ENCODE measurements at places on chromosomes 6 and 20. TPM values are rescaled to one million over a fixed set of nuclear protein-coding genes. Genes with fewer than 3 reads are reported as not detected.

DNA sequence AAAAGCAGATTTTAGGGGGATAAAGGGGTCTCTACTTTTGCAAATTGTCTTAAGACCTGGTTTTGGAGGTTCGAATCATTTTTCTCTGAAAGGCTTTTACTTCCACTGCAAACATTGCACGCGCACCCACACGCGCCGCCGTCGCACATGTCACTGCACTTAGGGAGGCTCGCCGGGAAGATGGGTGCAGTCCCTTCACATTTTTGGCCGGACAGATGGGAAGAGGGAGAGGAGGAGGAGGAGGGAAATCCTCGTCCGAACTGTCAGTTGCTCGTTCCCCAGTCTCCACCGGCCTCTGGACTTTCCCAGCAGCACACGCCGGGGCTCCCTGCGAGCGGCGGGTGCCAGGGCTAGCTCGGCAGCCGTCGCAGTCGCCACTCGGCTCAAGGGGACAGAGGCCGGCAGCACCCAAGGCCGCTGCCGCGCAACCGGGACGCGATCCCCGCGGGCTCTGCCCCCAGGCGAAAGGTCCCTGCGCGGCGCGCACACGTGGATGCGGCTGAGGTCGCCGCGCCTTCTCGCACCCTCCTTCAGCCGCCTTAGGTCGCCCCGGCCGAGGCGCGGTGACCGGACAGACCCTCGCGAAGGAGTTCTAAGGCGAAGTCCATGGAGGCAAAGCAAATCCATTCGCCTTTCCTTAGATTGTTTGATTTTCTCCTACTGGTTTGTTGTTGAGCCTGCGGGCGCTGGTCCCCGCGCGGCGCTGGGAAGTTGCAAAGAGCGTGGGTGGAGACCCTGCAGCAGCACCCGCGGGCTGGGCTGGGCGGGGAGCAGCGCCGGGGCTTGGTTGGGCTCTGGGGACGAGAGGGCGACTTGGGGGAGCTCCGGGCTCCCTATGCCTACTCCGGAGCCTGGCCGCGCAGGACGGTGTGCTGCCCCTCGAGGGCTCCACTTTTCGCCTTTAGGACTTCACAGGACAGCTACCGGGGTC is 1.2 kb downstream of the MYB start:
- peak; percentile 48 for DNase-seq

GRCh38 chr20:61957961-61958715 is 107.5 kb downstream of the TAF4 start:
- DNase-seq, result peak; percentile 2

DNA sequence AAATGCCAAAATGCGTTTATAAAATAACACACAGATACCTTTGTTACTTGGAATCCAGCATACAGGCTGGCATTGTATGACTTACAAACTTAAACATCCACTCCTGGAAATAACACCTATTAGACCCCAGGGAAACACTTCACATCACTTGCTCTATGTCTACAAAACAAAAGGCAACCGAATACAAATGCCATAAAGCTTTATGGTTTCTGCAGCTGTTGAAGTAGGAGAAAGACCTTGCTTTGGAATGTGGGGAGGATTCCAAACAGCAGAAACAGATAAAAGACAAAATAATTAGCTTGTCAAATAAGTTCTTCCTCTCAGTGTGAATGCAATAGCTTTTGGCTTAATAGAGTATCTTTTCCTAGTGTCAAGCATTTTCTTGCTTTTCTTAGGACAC is 9.8 kb upstream of the AMD1 start:
- no peak for DNase-seq

Gene LGSN
- total RNA-seq, result 0.18 TPM

DNA sequence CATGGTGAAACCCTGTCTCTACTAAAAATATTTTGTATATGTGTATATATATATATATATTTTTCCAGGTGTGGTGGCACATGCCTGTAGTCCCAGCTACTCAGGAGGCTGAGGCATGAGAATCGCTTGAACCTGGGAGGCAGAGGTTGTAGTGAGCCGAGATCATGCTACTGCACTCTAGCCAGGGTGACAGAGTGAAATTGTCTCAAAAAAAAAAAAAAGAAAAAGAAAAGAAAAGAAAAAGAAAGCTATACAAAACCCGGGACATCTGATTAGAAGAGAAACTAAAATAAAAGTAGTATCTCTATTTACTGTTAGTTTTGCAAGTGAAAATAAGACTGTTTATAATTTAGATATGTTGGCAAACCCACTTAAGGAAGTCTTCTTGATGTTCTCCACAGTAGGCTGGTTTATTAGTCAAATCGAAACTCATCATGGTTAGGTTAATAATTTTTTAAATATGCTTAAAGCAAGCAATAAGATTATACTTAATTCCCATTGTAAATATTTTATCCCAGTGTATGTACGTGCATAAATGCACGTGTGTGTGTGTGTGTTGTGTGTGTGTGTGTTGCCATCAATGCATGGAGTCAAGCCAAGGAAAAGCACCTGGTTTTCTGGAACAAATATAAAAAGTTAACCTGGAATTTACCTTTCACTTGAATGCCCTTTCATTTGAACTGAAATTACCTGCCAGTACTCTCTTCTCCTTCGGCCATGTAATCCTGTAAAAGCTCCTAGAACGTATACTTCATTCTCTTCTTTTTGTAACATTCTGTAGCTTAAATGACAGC is 7.1 kb downstream of the VNN2 start:
- no peak for DNase-seq

GRCh38 chr6:57263739-57264138 is 41.6 kb upstream of the RAB23 start:
- no peak for DNase-seq

Gene RNGTT
- total RNA-seq, result 18.6 TPM

DNA sequence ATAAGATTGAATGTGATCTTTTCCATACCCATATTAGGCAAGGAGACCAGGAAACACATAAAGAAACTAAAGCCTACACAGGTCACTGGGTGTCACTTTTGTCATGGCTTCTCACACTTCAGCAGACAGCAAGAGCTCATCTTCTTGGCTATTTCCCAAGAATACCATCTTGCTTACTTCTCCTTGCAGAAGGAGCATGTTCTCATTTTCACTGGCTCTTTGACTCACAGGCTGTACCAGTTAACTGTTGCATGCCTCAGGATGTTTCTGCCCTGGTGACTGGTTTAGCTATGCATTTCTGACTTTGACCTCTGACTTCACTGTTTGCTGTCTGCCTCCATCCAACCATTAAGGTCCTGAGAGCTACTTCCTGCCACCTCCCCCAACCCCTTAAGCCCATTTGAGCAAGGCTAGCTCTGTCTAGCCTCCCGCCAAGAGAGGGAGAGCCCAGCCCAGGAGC is 40.3 kb upstream of the OGFRL1 start:
- DNase-seq, result no peak

GRCh38 chr6:14197118-14197517 is 79.5 kb downstream of the CD83 start:
- no peak for DNase-seq

Gene KCNQ2
- total RNA-seq, result not detected

GRCh38 chr6:129845696-129846095 is 15.4 kb downstream of the TMEM244 start:
- no peak for DNase-seq

DNA sequence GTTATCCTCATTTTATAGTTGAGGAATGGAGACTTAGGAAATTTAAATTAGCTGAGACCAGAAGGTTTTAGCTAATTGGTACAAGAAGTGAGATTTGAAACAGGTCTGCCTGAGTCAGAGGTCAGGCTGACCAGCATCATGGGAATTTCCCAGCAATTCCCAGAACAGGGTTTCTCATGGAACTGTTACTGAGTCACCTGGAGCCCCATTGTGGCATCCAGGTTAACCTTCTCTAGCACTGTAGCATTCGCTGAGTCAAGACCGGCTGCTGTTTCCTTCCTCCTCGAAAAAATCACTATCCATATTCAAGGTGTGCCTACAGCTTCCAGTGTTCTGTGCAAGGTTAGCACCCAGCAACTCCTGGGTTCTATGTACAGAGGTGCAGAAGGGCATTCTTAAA is 238.0 kb upstream of the MAN1A1 start:
- no peak for DNase-seq

- DNase-seq, result no peak
Measured at GRCh38 chr6:85887461-85887860, 244.8 kb upstream of the SYNCRIP start.

DNA sequence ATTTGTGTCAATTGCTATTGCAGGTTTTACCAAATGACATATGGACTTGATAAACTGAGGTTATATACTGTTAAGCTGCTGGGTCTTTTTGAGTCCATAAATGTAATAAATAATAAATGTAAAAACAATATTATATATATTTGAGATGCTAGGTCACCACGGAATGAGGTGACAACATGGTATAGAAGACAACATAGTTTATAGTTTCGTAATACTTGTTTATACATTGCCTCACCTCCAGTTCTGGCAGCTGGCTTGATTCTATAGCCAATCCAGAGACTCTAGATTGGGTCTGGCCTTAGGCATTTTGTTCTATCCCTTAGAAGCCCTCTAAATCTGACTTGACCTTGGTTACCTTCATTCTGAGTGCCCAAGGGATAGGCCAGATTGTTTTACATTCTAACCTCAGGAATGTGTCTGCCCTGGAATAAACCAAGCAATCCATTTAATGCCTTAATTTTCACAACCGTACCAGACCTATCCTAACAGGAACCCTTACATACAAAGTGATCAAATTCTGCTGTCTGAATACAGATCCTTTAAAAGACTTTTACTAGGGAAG is 61.5 kb upstream of the STXBP5 start:
- no peak for DNase-seq

GRCh38 chr6:57267586-57268293 is 45.6 kb upstream of the RAB23 start:
- no peak for DNase-seq

Gene THBD
- total RNA-seq, result not detected

- no peak for DNase-seq
Measured at GRCh38 chr6:159535656-159536350, 157.2 kb downstream of the SOD2 start.

Gene TREM2
- not detected for total RNA-seq

Gene TFAP2D
- not detected for total RNA-seq

GRCh38 chr6:20876561-20876960 is 342.3 kb downstream of the CDKAL1 start:
- no peak for DNase-seq

Gene SRSF12
- not detected for total RNA-seq

DNA sequence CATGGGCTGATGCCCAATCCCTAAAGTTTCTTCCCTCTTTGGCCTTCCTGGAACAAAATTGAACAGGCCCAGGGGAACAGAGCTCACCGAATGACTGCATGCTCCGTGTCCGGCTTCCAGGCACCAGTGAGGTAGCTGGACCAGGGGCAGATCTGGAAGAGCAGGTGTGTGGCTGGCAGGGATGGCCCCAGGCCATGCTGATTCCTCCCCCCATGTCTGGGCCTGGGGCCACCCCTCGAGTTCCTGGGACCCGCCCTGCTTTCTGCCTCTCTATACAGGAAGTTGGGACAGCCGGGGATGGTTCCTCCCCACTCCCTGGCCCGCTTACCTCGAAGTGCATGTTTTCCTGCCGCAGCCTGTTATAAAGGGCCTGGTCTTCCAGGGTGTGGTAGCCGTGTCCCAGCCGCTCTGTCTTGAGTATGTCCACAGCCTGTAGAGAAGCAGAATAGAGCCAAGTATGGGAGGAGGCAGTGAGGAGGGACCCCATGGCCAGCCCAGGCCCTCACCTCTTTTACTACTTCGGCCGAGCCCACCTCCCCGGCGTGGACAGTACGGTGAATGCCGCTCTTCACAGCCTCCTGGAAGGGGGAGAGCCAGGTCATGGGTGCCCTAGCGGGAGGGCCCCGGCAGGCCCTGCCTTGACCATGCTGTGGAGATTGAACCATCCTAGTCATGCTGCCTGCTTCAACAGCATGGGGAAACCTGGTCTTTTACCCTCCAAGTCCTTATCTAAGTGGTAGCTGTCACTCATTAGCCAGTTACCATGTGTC is 28.8 kb downstream of the ADA start:
- no peak for DNase-seq

GRCh38 chr6:47064274-47064673 is 22.1 kb upstream of the ADGRF1 start:
- DNase-seq, result no peak

GRCh38 chr20:62233684-62234083 is 4.6 kb upstream of the OSBPL2 start:
- no peak for DNase-seq

DNA sequence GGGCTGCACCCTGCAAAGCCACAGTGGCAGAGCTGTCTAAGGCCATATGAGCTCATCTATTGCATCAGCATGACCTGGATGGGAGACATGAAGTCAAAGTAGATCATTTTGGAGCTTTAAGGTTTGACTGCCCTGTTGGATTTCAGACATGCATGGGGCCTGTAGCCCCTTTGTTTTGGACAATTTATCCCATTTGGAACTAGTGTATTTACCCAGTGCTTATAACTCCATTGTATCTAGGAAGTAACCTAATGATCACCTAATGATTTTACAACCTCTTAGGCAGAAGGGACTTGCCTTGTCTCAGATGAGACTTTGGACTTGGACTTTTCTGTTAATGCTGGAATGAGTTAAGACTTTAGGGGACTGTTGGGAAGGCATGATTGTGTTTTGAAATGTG is 575.4 kb downstream of the EPM2A start:
- DNase-seq, result no peak

Measured in activated CD4-positive, alpha-beta memory T cell treated with anti-CD3 and anti-CD28 coated beads, Interleukin-2, amount 10 ng/mL, durations not matched to agents 7 days and 5 days (primary cell).